ENCODE measurements at places on chromosomes 11 and 22.

GRCh38 chr11:102914238-102915043, 39.7 kb upstream of the MMP12 start:
- no peak for DNase-seq

GRCh38 chr11:34929794-34930763, 13.7 kb downstream of the PDHX start:
- no peak for DNase-seq

GRCh38 chr22:32317524-32317923, 40.1 kb upstream of the RFPL3 start:
- DNase-seq = no peak

DNA sequence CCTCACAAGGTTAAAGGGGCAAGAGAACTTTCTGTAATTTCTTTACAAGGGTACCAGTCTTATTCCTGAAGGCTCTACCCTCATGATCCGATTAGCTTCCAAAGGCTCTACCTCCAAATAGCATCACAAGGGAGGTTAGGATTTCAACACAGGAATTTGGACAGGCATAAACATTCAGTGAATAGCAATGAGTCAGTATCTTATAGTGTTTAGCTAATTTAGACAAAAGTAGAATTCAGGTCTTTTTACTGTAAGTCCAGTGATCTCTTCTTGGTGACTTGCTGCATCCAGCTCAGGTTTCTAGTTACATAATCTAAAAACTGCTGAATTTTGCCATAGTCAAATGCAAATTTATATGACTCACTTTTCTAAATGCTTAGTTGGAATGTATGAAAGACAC, 1995.6 kb upstream of the RAG2 start:
- no peak for DNase-seq

DNA sequence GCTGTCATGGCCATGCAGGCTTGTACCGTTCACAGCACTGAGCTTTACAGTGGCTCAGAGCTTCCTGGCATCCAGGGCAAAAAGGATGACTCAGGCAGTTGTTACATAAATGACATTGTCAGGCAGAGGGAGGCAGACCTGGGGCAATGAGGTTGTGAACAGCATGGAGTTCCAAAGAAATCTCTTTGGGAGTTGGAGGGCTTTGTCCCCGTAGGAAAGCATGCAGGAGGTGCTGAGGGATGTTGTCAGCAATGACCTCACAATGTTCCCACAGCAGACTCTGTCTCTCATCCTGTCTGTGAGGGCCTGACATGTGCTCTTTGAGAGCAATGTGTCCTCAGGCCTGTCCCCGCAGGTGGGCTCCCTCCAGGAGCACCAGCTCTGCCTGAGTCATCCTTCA, 25.9 kb upstream of the PDE2A start:
- no peak for DNase-seq

GRCh38 chr11:27869701-27870100, 169.4 kb upstream of the BDNF start:
- DNase-seq = no peak

DNA sequence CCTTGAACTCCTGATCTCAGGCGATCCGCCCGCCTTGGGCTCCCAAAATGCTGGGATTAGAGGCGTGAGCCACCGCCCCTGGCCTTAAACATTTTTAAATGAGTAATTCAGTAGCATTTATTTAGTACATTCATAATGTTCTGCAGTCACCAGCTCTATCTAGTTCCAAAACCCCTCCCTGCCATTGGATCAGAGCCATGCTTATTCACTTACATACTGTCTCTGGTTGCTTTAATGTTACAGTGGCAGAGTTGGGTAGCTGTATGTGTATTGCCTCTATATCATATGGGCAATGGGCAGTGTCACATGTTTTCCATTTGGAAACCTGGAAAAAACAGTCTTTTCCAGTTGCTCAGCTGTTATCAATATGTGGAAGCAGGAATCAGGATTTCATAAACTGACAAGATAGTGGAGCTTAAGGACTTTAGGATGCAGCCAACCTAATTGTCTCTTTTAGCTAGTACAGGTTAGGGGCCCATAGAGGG, 10.5 kb downstream of the COA4 start:
- DNase-seq = no peak

DNA sequence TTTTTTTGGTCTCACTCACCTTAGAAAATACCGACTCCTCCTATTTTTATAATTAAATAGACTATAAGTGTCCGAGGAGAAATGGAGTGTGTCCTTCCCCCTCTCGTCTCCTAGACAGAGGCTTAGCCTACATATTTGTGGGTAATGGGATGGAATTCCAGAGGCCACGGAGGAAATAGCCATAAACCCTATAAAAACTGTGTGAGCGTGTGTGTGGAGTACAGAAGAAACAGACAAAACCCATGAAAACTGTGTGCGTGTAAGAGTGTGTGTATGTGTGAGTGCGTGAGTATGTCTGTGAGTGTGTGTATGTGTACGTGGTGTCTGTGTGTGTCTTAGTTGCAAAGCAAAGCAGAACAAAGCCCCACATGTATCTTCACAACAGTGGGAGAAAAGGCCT, 883.5 kb downstream of the OPCML start:
- no peak for DNase-seq

DNA sequence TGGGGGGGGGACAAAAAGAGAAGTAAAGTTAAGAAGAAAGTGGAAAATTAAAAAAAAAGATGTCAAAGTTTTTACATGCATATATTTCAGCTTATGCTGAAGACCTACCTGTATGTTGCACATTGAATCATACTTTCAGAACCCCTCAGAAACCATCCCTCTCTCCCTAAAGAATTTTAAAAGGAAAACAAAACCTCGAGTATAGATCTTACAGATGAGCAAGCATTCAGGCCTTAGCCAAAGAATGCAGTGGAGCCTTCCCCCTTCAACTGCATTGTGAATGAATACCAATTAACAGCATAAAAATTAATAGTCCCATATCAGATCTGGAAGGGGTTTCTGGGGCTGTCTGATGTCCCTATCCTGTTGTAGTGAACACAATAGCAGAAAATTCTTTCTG, 16.3 kb downstream of the KDELR3 start:
- no peak for DNase-seq

DNA sequence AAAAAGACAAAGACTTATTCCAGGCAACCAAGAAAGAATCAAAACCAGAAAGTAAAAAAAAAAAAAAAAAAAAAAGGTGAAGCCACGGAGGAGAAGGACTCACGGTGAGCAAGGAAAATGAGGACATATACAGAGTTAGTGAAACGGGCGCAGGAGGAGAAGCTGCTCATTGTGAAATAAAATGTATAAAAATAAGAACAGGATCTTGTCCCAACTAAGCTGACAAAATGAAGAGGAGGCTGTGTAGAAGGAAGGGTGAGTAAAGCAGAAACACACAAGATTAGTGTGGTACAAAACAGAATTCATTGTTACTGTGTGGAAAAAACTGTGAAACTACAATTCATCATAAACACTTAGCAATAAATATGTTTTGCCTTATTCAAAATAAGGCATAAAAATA, 7.6 kb downstream of the IL17REL start:
- no peak for DNase-seq

DNA sequence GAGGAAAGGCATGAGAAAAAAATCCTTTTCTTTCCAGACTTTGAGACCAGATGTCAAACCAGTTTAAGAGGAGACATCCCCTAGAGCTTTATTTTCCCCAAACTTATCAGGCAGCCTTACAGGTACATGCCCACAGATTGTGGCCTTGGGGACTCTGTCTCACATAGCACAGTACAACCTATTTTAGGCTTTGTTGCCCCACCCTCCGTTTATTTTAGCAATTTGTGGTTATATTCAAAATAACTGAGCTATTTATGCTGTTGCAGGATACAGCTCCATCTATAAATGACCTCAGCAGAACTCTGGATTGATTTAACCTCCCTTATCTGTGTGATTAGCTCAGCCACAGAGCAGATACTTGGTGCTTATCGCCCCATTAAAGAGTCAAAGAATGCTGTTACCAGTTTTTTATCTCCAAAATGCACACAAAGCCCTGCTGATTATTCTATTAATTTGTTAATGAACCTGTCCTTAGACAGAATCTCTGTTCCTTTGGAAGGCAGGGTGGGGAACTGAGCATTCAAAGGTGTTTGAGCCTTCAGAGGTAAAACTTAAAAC, 525.2 kb downstream of the OPCML start:
- no peak for DNase-seq

- no peak for DNase-seq
Observed at GRCh38 chr11:22079133-22079872, 113.6 kb upstream of the ANO5 start.

- DNase-seq = no peak
Observed at GRCh38 chr22:17205432-17205831, 13.8 kb downstream of the ADA2 start.

DNA sequence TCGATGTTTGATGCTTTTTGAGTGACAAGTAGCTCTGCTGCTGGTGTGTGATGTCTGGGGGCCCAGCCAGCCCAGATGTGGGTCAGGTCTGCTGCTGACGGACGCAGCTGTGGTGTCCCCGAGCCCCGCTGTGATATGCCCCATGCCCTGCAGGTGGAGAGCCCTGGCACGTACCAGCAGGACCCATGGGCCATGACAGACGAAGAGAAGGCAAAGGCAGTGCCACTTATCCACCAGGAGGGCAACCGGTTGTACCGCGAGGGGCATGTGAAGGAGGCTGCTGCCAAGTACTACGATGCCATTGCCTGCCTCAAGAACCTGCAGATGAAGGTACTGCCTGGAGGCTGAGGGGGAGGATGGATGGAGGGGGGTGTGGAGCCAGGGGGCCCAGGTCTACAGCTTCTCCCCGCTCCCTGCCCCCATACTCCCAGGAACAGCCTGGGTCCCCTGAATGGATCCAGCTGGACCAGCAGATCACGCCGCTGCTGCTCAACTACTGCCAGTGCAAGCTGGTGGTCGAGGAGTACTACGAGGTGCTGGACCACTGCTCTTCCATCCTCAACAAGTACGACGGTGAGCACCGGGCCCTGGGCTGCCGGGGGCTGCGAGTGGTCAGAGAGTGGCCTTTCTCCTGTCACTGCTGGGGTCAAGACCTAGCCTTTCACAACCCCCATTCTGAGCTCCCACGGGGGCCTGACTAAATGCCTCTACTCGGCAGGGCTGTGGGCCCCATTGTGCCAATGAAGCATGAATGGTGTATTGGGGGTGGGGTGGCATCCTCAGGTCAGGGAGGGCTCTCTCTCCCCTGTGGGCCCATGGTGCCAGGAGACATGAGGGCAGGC, 7.3 kb downstream of the AIP start:
- DNase-seq = no peak

- no peak for DNase-seq
Observed at GRCh38 chr22:27215871-27216270, 558.5 kb downstream of the MIAT start.

DNA sequence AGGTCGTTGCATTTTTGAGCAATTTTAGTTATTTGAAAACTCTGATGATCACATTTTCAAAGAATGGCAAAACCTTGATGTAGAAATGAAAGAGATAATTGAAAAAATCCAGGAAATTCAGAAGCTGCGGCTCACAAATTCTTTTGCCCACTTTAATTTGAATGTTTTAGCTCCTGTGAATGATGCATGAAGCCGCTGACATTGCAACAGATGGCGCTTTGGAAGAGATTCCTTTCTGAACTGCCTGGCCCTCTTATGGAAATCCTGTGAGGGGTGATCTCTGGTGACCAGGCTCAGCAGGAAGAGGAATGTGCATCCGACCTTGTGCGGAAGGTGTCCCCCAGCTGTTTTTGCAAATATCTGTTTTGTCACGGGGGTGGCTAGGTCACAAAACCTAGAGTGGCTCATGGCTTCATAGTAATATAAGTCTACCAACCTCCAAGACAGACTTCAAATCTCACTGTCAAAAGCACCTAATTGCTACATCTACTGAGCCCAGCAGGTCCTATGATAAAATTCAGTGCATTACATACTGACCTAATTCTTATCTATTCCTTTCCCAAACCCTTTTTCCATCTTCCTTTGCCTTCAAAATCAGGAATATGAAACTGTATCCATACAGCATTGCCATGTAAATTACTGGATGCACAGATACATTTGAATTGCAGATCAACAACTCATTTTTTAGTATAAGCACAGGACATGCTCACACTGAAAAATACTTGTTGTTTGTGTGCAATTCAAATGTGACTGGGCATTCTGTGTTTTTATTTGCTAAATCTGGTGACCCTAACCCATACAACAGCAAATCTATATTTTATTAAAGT, 412.7 kb downstream of the ETS1 start:
- no peak for DNase-seq

DNA sequence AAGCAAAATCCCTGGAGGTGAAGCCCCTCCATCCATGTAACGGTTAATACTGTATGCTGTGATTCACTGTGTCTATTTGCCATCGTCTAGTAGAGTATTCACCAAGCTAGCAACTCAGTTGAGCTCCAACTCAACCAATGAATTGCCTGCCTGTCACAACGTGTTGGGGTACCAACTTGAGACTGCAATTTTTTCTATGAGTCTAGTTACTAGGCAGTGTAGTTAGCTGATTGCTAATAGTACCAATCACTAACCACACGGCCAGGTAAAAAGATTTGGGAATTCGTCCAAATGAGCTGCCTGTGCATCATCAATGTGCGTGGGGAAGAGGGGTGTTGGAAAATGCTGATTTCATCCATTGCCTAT, 1.0 kb upstream of the BTG4 start:
- no peak for DNase-seq

GRCh38 chr11:62538470-62539237, 8.0 kb downstream of the AHNAK start:
- DNase-seq = no peak

DNA sequence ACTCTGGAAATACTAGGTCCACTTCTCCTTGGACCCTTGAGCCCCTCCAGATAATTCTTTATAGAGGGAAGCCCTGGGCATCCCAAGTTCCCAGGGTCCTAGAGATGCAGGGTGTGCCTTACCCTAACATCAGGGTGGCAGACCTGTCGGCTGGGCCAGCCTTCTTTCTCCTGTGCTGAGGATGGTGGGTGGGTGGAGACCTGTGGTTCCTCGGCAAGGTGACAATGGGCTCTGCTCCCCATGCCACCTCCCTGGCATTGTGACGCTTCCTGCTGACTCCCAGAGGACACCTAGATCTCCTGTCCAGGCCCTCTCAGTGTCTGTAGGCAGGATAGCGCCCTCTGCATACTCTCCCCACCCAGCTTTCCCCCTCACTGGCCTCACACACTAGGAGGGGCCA, 3.8 kb upstream of the DERL3 start:
- DNase-seq = no peak

DNA sequence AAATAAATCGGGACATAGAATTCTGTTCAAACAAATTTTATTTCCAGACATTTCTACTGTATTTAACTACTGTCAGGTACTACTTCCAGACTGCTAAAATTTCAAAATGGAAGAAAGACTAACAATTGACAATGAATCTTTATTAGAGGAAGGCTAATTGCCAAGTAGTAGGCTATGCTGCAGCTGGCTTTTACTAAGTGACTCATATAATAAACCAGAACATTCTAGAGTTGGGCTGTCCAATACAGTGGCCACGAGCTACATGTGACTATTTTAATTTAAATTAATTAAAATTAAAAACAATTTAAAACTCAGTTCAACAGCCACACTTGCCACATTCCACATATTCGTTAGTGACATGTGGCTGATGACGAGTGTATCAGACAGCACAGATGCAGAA, 27.6 kb downstream of the CHKA start:
- no peak for DNase-seq

- no peak for DNase-seq
Observed at GRCh38 chr11:124625504-124626168, 3.0 kb downstream of the TBRG1 start.
